IMR-90 (cell line): ENCODE measurements at places on chromosomes 12 and 14. TPM values are rescaled to one million over a fixed set of nuclear protein-coding genes. Genes with fewer than 3 reads are reported as not detected.

Gene SIX1
- 15.0 and 15.1 TPM in 2 replicates for polyA plus RNA-seq

Gene C14orf132
- polyA plus RNA-seq = 10.8 and 13.5 TPM in 2 replicates

Gene ADCK1
- 3.6 and 4.6 TPM in 2 replicates for polyA plus RNA-seq

Gene ST8SIA1
- polyA plus RNA-seq = not detected in 2 replicates

Gene VEZT
- polyA plus RNA-seq = 44.6 and 54.5 TPM in 2 replicates
